Stimulated activated CD8-positive, alpha-beta memory T cell treated with anti-CD3 and anti-CD28 coated beads, Interleukin-7, amount 100 ng/mL, for 24 hours (primary cell): ENCODE measurements at places on chromosomes 11 and 22.

DNA sequence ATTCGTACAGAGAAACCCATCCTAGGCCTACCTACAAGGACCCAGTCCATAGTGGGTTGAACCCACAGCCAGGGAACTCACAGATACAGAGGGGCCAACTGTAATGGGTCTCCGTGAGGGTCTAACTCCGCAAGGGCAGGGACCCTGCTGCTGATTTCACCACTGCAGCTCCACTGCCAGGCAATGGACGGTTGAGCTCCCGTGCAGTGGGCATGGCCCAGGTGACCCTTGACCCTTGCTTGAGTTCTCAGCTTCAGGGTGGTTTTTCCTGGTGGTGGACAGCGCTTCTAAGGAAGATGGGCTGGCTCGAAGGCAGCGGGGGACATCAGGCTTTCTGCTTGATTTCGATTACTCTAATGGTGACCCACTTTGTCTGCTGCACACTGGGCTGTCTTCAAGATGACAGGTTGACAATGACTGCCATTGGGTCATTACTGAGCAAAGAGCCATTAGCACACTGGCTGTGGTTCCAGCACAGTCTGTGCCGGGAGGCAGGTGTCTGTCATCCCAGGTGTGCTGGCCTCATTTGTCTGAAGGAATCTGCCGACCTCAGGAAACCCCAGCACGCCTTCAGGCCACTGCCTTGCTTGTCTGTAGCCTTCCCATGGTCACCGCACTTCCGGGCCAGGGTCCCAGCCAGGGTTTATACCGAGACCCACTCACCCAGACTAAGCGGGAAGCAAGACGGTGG is 3.7 kb upstream of the GAL start:
- no peak for DNase-seq

GRCh38 chr11:130608287-130608686 is 159.8 kb downstream of the ADAMTS15 start:
- no peak for DNase-seq

DNA sequence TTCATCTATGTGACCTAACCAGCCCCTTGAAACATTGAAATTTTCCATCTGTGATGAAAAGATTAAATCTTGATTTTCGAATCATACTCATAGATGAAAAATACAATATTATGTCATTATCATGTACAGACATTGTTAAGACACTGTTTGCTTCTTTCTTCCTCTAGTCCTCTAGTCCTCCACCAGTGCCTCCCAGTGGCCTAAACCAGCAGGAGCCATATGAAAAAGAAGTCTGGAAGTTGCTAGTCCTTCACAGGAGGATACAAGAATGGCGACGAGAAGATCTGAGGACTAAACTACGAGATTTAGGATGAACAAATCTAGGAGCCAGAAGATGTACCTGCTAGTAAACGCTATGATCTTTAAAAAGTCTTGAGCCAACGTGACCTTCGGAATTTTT is 134.1 kb downstream of the SLC17A6 start:
- DNase-seq, result no peak

DNA sequence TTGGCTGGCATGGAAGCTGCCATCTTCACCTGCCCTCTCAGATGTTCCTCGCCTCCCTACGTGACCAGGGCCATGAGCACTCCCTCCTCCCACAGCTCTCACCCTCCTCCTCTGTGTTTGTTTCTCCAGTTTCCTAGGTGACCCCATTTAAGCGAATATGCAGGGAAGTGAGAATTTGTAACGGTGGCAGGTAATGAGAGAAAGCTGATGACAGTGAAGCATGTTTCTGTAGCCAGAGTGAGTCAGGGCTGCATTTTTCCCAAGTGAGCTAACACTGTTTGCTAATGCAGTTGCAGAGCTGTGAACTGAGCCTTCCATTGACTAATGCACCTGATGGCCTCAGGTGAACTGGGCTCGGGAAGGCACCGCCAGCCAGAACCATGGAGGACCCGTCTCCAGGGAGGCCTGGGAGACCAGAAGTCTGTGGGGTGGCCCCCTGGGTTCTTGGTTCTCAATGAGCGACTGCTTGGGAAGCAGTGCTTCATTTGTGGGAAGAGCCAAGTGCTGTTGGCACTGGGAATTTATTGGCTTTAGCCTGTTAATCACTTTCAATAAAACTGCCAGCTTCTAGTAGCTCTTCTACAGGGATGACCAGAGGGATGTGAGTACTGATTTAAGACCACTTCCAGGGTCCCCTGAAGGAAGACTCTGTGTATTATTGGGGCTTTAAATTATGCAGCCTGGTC is 64.5 kb downstream of the BARX2 start:
- DNase-seq, result no peak

- peak; percentile 46 for DNase-seq
Measured at GRCh38 chr22:22848364-22848866, 39.2 kb upstream of the IGLL5 start.

- peak; percentile 26 for DNase-seq
Measured at GRCh38 chr11:46537537-46538295, 56.1 kb downstream of the AMBRA1 start.

GRCh38 chr22:30460147-30460546 is 11.7 kb downstream of the SEC14L3 start:
- DNase-seq, result no peak

DNA sequence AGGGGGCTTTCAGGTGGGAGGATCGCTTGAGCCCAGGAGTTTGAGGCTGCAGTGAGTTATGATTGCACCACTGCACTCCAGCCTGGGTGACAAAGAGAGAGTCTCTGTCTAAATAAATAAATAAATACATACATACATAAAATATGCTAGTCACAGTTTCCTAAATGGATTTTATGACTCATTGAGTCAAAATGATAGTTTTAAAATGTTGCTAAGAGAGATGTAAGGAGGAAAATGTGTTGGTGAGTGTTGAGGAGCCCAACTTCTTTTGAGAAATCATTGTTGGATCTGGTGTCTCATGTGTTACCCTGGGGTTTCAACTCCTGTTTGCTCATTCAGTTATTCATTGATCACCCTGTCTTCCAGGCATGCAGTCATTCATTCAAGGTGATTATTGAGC is 21.0 kb downstream of the PARVB start:
- DNase-seq, result no peak

DNA sequence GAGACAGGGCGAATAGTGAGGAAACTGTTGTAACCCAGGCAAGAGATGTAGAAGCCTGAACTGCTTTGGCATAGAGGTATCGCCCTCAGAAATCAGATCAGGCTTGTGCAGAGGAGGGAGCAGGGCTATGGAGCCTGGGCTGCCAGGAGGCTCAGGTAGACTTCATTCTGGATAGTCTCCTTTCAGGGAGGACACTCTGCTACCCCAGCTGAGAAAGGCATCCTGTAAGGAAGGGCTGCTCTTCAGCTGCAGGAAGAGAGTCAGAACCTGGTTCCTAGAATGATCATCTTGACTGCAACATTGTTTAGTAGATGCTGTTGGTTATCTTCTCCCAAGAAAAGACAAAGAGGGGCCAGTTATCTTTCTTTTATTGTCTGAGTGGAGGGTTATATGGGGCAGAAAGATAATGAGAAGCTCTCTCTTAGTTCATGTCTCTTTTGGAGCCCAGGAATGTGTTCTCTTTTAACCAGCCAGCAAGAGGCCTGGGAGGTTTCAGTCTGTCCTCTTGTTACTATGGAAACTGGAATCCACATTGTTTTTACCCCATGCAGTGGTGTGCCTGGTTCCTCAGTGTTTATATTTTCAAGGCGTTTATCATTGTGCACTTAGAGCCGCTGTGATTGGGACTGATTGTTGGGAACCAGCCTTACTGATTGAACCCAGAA is 95.7 kb downstream of the STIM1 start:
- DNase-seq, result no peak
